NCI-H524 treated with DMSO at 0.1 percent for 48 hours (cell line): ENCODE measurements at places on chromosomes 16 and 17.

DNA sequence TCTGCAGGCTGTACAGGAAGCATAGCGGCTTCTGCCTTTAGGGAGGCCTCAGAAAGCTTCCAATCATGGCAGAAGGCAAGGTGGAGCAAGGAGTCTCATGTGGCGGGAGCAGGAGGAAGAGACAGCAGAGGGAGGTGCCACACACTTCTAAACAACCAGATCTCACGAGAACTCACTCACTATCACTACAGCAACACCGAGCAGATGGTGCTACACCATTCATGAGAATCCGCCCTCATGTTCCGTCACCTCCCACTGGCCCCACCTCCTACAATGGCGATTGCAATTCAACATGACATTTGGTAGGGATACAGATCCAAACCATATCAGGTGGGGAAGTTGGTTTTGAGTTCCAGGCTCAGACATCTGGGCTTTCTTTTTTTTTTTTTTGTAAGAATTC lies 31.9 kb upstream of the NUDT7 start:
- DNase-seq, result no peak

GRCh38 chr17:73623247-73623646 lies 21.0 kb downstream of the SDK2 start:
- DNase-seq, result no peak

DNA sequence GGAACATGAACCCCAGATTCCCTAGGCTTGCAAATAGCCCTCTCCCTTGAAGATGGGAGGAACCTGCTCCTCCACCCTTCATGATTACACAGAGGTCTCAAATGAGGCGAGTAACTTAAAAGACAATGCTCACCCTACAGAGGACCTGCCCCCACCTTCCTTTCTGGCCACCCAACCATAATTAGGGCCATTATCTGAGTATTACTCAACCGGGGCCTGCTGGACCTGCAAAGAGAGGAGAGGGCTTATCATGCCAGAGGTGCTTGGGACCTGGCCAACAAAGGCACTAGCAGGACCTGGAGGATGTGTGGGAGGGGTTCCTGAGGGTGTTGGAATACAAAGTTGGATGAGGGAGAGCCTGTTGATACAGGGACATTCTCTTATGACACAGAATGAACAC lies 42.4 kb downstream of the RNF157 start:
- DNase-seq, result no peak

DNA sequence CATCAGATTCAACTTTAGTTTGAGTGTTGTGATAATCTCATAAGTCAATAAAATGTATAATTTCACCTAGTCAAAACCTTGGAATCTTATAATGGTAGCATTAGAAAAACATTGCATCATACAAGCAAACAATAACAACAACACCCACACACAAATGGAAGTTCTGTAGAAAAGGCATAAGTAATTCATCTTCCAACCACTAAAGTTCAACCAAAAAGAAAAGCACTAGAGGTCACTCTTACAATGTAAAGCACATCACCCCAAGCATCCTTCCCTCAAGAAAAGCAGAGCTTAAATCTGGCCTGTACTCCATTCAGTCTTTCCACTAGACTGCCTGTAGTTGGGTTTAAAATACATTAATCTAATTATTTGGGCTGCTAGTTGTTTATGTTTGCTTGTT lies 1.8 kb downstream of the CNTNAP4 start:
- peak; percentile 69 for DNase-seq

GRCh38 chr16:64969221-64969620 lies 152.6 kb downstream of the CDH11 start:
- DNase-seq, result no peak

- peak; percentile 47 for DNase-seq
Observed at GRCh38 chr16:66977341-66978113, 10.9 kb upstream of the CES4A start.

- no peak for DNase-seq
Observed at GRCh38 chr17:9948928-9949327, 43.9 kb upstream of the RCVRN start.

DNA sequence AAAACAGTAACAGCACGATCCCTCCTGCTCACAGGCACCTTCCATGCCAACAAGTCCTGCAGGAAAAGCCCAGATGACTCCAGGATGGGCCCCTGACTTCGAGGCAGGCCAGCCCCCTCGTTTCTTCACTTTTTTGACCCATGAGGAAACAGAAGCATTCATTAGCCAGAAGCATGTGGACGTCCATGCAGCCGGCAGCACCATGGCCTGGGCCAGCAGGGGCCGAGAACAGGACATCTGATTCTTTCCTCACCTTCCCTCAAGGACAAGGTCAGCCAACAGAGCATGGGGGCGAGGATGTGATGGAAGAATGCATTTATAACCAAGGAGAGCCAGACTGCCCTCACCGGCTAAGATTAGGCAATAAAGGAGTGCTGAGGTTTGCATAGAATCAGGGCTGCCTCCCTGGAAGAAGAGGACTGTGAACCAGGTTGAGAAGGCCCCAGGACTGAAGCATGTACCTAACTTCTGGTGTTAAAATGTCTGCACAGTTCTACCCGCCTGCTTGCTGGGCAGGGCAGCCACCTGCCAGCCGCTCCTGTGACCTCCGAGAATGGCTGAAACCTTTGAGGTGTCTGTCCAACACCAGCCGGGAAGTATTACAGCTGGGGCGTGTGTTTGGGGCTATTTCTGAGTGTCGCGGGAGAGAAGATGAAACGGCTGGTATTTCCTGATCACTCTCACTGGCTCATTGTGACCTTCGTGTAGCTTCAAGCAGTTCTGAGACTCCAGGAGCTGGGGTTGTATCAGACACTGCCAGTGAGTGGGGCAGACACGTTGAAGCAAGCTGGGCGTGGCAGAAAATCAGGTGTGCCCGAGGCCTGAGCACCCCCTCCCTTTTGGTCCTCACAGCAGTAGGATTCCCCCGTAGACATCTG lies 94.0 kb upstream of the TNRC6C start:
- peak; percentile 26 for DNase-seq
